ENCODE measurements at places on chromosomes 16 and 17.

DNA sequence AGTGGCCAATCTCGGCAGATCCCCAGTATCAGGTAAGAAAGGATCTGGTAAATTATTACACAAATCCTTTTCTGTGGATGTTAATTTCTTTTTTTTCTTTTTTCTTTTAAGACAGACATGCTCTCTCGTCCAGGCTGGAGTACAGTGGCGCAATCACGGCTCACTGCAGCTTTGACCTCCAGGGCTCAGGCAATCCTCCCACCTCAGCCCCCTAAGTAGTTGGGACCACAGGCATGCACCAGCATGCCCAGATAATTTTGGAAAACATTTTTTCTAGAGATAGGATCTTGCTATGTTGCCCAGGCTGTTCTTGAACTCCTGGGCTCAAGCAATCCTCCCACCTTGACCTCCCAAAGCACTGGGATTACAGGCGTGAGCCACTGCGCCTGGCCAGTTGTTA, 54.0 kb downstream of the GAS7 start:
- no peak for DNase-seq

DNA sequence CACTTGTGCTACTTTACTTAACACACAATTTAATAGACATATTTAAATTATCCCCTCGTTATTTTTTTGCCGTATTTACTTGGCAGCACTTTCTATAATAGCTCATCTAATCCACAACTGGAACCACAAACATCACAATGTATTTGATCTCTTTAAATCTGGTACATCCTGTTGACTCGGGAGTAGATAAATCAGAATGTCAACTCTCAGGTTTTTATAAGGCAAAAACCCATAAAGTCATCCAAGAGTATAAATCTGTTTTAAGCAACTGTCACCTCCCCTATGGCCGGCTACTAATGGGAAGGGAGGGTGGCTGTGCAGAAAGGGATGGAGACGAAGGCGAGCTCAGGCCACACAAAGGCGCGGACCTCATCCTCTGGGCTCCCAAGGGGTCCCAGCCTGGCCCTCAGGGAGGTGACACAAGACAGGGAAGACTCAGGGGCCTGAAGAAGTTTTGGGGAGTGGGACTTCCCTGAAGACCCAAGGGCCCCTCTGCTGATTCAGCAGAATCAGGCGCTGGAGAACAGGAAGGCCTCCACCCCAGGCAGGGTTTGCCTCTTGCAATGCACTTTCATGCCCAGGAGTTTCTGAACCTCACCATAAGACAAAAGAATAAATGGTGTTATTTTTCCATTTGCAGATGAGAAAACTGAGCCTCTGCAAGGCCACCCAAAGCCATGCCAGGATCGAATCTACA, 122.5 kb downstream of the ZNF423 start:
- no peak for DNase-seq

- DNase-seq = peak; percentile 36
These were observed 1.2 kb upstream of the CCDC42 start for GRCh38 chr17:8745586-8746500.

DNA sequence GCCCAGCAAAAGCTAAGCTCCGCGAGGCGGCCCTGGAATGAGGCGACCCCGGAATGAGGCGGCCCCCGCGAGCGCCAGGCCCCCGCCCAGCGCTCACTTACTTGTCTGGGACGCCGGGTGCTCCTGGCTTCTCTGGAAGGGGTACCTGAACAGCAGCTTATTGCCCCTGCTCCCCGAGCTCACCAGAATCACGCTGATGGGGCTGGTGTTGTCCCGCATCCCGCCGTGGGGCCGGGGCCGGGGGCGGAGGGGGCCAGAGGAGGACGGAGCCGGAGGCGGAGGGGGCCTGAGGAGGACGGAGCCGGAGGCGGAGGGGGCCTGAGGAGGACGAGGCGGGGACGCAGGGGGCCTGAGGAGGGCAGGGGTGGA, 440 bp downstream of the NPRL3 start:
- DNase-seq = peak; percentile 8

- DNase-seq = peak; percentile 31
These were observed 658 bp downstream of the SYNRG start for GRCh38 chr17:37608351-37609169.

- DNase-seq = no peak
These were observed 225.8 kb downstream of the PMP22 start for GRCh38 chr17:15039366-15039765.

DNA sequence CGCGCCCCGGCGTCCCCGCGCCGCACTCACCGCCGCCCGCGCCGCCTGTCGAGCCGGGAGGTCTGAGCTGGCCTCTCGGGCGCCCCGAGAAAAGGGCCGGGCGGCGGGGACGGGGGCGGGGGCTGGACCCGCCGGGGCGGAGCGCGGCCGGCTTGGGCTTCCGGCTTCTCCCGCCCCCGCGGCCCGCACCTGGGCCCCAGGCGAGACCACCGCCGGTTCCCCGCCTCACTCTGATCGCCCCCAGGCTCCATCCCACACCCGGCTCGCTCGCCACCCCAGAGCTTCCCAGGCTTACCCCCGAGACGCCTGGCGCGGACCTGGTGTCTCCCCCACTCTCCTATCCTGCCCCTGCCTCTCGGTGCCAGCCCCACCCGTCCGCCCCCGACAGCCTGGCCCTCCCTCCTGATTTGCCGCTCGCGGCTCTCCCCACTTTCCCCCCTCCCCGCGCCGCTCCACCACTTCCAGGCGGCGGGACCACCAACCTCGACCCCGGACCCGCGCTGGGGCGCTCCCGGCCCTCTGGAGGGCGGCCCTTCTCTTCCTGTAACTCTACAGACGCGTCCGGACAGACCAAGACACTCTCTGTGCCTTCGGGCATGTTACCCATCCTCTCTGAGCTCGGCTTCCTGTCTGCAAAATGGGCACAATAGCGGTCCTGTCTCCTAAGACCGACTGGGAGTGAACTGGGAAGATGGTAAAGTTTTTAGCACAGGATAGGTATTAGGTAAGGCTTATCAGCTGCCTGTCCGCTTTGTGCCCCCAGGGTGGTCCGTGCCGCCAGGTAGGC, at the start of gene LITAF:
Gene LITAF, minus strand, starts transcription at position 64 of the 787 bp plus-strand sequence. CDS start 30,189 bp downstream, outside the sequence.
- peak; percentile 45 for DNase-seq

- DNase-seq = peak; percentile 86
These were observed 11.1 kb downstream of the TNS4 start for GRCh38 chr17:40490289-40490853.

DNA sequence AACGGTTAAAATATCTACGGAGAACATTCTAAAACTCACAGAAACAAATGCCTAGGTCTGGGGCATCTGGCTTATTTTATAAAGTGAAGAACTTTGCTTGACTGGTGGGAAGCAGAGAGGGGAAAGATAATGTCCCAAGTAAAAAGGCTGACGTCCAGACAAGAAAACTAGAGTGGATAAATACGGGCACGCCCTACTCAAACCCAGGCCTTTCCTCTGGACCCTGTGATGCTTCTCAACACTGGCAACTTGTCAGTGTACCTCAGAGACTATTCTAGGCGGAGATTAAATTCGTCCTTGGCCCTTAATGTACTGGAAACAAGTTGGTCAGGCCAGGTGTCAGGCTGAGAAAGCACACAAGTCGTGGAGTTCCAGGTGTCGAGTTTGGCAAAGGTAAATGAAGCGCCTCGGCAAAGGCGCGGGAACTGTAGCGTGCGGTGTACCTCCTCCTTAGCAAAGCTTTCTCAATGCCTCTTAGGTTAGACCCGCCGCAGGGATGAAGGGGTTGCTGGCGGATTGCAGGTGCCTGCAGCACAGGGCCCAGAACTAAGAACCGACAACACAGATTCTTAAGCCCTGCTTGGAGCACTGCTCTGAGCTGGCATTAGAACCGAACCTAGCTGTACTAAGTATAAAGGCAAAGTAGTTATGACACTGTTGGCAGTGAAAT, 668 bp upstream of the UNK start:
- DNase-seq = no peak

- DNase-seq = no peak
These were observed 29.8 kb downstream of the KIAA0513 start for GRCh38 chr16:85057212-85057889.

- no peak for DNase-seq
These were observed 80.4 kb upstream of the ERCC4 start for GRCh38 chr16:13839577-13839976.

GRCh38 chr17:6637458-6637840, 3.1 kb downstream of the KIAA0753 start:
- DNase-seq = no peak

GRCh38 chr17:50371526-50371925, 1.5 kb downstream of the MRPL27 start:
- DNase-seq = no peak

All from AG10803 (cell line).